ENCODE measurements at places on chromosomes 6 and 20. TPM values are rescaled to one million over a fixed set of nuclear protein-coding genes. Genes with fewer than 3 reads are reported as not detected.

UST gene
- total RNA-seq: 5.5 TPM

TENT5A gene
- total RNA-seq: 4.6 TPM

CASS4 gene
- 0.14 TPM for total RNA-seq

NKX2-2 gene
- not detected for total RNA-seq

OR2B6 gene
- not detected for total RNA-seq

KCNB1 gene
- total RNA-seq: 2.8 TPM

EBF4 gene
- 23.2 TPM for total RNA-seq

LYRM2 gene
- 53.0 TPM for total RNA-seq

BMP6 gene
- total RNA-seq: 0.44 TPM

GRCh38 chr6:14856177-14856576, 389.7 kb upstream of the JARID2 start:
- DNase-seq: no peak

- no peak for DNase-seq
Measured at GRCh38 chr20:42123981-42124473, 505.9 kb upstream of the CHD6 start.

- DNase-seq: no peak
Measured at GRCh38 chr6:105794239-105794638, 291.9 kb upstream of the PRDM1 start.

GRCh38 chr6:117393045-117393444, 32.7 kb downstream of the ROS1 start:
- no peak for DNase-seq

- no peak for DNase-seq
Measured at GRCh38 chr6:126540161-126540560, 200.2 kb downstream of the CENPW start.

- no peak for DNase-seq
Measured at GRCh38 chr6:136514591-136514990, 35.6 kb downstream of the MAP7 start.

DNA sequence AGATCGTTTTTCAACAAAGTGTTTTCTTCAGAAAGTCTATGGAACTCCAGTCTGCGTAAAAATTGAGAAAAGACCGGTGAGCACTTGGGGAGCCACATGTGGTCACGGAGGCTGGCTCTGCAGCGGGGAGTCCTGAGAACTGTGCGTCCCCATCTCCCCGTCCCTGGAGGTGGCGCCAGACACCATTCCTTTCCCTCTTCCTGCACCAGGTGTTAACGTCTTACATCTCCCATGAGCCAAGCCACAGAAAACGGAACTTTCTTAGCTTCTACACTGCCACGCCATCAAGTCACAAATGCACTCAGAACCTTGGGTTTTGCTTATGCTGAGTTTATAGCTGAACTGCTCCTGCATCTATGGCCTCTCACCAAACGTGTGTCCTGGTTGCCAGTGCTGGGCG, 62.6 kb downstream of the GINS1 start:
- DNase-seq: no peak

DNA sequence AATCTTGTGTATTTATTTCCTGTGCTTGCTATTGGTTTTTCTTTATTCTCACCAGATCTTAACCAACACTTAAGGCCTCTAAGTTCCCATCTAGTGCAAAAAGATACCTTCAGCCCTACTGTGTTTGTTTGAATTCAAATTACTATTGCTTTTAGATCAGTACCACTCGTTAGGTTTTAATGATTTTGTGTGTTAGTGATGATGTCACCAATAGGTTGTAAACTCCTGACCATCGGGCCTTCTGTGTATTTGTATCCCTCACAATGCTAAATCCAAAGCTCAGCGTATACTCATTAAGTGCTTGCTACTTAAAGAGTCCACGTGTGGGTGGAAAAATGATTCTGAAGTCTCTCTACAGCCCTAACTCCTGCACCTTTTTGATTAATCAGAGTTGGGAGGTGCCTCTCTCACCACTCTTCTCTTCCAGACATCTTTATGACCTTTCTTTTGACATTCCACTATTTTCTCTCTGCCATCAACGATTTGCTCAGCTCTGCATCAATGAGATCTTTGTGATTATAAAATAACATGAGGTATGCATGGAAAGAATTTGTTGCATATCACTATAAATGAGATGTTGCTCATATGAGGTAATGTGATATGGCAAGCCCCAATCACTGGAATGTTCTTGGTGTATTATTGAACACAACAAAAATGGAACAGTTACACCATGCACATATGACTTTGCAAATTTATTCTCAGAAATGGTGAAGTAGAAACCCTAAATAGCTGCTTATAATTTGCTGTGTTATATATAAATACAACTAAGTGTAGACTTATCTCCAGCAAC, 55.1 kb upstream of the LAMA2 start:
- no peak for DNase-seq

DNA sequence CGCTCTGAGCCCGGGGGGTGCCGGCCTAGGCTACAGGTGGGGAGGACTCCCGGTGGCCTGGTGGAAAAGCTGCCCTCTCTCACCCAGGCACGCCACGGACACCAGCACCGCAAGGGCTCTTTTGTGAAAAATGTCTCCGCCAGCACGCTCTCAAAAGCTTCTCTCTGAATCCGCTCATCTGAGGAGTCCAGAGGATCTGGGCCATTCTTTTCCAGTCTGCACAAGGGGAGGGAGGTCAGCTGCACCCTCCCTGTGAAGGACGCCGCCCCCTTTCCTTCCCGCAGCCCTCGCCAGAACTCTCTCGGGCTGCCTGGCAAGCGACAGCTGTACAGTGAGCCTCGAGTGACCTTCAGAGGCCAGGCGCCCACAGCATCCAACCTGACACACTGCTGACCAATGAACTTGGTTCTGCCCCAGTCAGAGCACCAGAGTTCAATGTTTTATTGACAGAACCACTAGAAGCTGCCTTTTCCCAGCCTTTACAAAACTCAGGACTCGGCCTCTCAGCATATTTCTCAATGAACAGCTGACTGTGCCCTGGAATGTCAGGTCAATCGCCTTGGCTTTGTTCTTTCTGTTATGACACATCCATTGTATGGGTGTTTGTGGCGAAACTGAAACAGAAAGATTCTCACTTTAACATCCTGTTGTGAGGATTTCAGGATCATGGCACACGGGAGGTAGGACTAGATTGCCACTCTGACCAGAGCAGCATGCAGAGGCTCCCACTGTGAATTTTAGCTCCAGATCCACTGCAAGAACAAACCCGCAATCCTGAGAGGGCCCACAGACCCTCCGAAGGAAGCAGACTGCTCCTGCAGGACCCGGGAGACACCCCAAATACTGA, 26.7 kb downstream of the SERPINB9 start:
- peak; percentile 12 for DNase-seq

GRCh38 chr20:17228624-17229061, 1.8 kb downstream of the PCSK2 start:
- peak; percentile 12 for DNase-seq

- peak; percentile 80 for DNase-seq
Measured at GRCh38 chr20:49982346-49983122, at the start of gene SNAI1. TSS of gene SNAI1 (plus strand) at chr20:49982980. CDS start at chr20:49983060, 80 bp downstream.

GRCh38 chr6:2101213-2101612, 144.2 kb downstream of the GMDS start:
- no peak for DNase-seq

GRCh38 chr20:62969179-62969760, 16.8 kb downstream of the SLC17A9 start:
- DNase-seq: no peak

DNA sequence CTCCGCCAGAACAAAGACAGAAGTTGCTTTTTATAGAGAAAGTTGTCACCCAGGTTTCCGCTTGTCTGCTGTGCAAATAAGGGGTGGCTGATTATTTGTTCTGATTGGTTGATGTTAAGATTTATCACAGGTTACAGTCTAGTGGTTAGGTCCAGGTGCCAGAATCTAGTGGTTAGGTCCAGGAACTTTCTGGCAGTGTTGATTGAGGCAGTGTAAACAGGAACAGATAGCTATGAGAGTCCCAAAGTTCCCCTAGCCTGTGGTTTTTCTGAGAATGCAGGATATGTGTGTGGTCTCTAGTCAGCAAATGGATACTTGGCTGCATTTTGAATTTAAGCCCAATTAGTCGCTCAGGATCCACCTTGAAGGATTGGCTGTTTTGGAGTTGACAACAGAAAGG, 148.0 kb downstream of the TMEM200A start:
- DNase-seq: no peak

Measured in neural crest cell (in vitro differentiated cells).